Kidney epithelial cell (primary cell): ENCODE measurements at places on chromosomes 4 and X. TPM values are rescaled to one million over a fixed set of nuclear protein-coding genes. Genes with fewer than 3 reads are reported as not detected.

DNA sequence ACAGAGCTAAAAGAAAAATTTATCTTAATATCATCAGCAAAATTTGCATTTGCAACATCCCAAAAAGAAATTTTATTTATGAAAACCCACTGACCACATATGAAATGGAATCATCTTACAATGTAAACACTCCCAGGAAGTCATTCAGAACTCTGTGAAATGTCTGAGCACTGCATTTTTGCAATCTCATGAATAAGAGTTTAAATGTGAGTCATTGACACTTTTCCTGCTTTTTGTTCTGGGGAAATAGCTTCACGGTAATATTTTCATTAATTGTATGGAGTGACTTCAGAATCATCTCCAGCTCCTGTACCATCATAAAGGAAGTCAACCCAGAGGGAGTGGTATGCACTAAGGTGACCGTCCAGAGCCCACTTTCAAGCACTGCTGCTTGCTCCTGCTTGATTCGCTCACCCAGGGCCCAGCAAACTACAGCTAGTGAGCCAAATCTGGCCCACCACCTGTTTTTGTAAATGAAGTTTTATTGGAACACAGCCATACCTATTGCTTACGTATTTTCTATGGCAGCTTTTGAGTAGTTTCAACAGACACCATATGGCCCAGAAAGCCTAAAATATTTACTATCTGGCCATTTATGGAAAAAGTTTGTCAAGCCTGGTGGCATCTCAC lies 17.2 kb downstream of the EDNRA start:
- DNase-seq, result peak; percentile 34

DNA sequence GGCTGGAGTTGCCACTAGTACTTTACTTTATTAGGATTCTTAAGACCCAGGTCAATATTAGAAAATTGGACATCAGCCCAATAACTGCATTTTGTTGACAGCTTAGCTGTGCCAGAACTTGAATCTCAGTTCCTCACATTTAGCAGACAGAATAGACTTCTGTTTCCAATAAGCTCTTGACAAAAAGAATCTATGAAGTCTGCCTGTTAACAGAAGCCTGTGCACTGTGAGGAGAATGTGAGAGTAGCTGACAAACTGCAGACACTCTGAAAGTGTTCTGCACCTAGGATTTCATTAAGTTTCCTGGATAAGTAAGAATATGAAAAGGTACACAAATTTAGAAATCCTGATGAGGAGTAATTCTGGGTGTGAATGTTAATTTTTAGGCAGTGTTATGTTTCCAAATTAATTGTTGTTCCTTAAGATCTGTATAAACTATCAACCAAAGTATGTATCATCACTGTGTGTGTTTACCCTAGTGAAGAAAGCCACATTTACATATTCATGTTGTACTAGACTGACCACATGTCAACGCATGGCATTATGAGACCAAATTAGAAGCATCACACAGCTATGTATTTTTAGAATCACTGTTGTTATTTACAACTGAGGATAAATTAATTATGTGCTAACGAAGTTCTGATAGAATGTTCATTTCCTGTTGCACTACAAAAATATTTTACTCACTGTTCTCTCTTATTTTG lies 756.4 kb upstream of the IGFBP7 start:
- no peak for DNase-seq

GRCh38 chr4:168514249-168514852 lies 17.5 kb downstream of the PALLD start:
- no peak for DNase-seq

The CT47C1 gene
- total RNA-seq, result not detected in 2 replicates

GRCh38 chr4:155114790-155115189 lies 93.6 kb upstream of the NPY2R start:
- DNase-seq, result no peak

- no peak for DNase-seq
Measured at GRCh38 chr4:164937576-164938270, 39.7 kb downstream of the TRIM61 start.

GRCh38 chrX:27439771-27440170 lies 23.4 kb downstream of the PPP4R3C start:
- no peak for DNase-seq

The CA5B gene
- 6.1 and 8.4 TPM in 2 replicates for total RNA-seq

- no peak for DNase-seq
Measured at GRCh38 chr4:53706422-53707032, 115.2 kb upstream of the LNX1 start.

GRCh38 chr4:2080429-2081300 lies 21.5 kb downstream of the NAT8L start:
- DNase-seq, result no peak

- DNase-seq, result no peak
Measured at GRCh38 chrX:110584083-110584482, 211.5 kb downstream of the CHRDL1 start.

DNA sequence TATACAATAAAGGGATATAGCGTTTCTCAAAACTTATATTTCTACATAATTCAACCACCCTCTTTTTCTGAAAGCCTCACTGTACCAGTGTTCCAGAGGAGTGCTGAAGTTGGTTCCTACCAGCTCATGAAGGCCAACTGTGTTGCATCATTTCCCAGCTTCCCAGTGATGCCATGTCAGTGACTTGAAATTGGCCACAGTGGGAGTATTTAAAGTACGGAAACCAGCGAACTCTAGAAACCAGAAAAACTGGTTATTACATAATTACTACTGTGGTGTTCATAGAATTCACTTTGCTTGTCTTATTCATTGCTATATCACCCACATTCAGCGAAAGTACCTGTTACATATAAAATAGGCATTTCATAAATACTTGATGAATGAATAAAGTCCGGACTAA lies 135.4 kb downstream of the GC start:
- peak; percentile 21 for DNase-seq

The GABRG1 gene
- total RNA-seq, result not detected in 2 replicates
